Right atrium auricular region (tissue), 2 donors: ENCODE measurements at places on chromosomes 3 and 15. TPM values are rescaled to one million over a fixed set of nuclear protein-coding genes. Genes with fewer than 3 reads are reported as not detected.

DNA sequence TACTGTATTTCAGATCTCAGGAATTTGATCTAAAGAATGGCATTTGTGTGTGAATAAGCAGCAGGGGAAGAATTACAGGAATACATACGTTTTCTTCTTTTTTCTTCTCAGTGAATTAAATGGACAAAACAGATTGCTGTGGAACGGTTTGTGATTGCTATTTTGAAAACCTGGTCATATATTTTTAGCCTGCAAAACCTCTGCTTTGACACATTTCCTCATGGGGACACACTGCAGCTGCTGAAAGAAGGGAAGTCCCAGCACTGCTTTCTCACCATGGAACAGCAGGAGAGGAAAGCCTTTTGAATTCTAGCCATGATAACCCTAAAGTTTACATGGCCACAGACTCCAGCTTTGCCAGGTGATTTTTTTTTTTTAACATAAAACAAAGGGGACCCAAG is 315.0 kb downstream of the OXSM start:
- H3K4me1 ChIP-seq = peaks cover 45% of the 10 kb centered on the region
- no peak overlapping the region for H3K4me3 ChIP-seq
- no peak for DNase-seq
- H3K27me3 ChIP-seq = no peaks in the 10 kb centered on the region

DNA sequence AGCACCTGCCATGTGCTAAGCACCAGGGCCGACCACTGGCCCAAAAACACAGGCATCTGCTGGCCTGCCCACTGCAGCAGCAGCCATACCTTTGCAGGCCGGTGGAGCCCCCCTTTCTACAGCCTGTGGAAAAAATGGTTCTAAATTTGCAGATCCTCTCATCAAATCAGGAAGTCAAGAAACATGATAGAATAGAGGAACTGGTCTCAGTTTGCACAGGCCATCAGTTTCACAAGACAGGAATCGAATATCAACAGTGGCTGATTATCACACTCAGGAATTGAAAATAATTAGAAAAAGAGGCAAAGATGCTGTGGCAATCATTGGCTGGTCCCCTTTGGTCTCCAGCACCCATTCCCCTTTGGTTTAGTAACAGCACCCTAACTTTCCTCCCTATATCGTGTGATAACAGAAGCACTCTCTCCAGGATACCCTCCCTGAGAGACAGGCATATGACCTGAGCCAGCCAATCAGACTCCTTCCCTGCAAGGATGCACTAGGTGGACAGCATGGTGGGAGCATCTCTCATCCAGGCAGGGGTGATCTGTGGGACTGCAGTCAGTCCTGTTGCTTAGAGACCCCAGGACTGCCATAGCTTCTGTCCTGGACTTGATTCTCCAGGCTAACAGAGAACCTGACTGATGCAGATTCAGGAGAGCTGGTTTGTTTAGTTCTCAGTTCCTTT is 3.5 kb upstream of the PAK6 start:
- no peaks in the 10 kb centered on the region for H3K4me1 ChIP-seq
- no peak for DNase-seq
- H3K27me3 ChIP-seq = no peaks in the 10 kb centered on the region
- no peak overlapping the region for H3K27ac ChIP-seq

- no peaks in the 10 kb centered on the region for H3K27me3 ChIP-seq
- no peak for DNase-seq
- peaks cover 9% of the 10 kb centered on the region for H3K36me3 ChIP-seq
- H3K4me3 ChIP-seq = no peak overlapping the region
- H3K4me1 ChIP-seq = no peaks in the 10 kb centered on the region
Measured at GRCh38 chr15:52406601-52407000, 111.0 kb upstream of the MYO5C start.

ECT2 gene
- total RNA-seq = 2.2 TPM

DNA sequence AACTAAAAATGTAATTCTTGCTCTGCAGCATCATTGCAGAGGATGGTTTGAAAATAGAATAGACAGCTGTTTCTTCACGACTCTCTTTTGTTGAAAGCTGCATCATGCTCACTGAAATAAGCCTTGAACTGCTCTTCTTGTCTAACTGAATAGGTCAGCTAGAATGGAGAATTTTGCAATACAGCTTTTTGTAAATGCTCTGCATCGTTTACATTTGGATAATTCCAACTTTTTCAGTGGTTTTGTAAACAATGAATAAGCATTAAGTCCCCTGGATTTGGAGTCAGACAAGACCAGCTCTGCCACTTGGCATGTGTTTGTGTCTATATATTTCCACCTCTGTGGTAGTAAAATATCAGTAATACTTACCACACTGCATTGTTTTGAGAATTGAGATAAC is 95.2 kb downstream of the PLSCR2 start:
- no peak overlapping the region for H3K4me3 ChIP-seq
- H3K36me3 ChIP-seq = no peaks in the 10 kb centered on the region

DNA sequence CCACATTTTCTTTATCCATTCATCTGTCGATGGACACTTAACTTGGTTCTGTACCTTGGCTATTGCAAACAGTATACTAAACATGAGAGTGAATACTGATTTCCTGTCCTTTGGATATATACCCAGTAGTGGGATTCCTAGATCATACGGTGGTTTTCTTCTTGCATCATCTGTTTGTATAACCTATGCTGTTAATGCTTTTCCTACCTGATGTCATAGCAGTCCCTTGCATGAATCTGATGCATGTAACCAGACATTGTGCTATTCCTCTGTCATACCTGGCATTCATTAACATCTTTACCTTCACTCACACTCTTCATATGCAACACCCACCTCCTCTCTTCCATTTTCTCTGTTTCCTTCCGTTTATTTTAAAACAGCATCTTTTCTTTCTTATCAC is 185.2 kb downstream of the KLHL25 start:
- H3K27ac ChIP-seq = no peak overlapping the region
- no peak for DNase-seq
- H3K4me1 ChIP-seq = no peaks in the 10 kb centered on the region
- H3K36me3 ChIP-seq = no peaks in the 10 kb centered on the region

- H3K4me1 ChIP-seq = peaks cover 11% of the 10 kb centered on the region
- no peak for DNase-seq
- H3K27ac ChIP-seq = no peak overlapping the region
- no peaks in the 10 kb centered on the region for H3K27me3 ChIP-seq
- no peaks in the 10 kb centered on the region for H3K36me3 ChIP-seq
Measured at GRCh38 chr15:79680720-79681119, 216.1 kb downstream of the MTHFS start.

SAXO2 gene
- total RNA-seq = not detected

DNA sequence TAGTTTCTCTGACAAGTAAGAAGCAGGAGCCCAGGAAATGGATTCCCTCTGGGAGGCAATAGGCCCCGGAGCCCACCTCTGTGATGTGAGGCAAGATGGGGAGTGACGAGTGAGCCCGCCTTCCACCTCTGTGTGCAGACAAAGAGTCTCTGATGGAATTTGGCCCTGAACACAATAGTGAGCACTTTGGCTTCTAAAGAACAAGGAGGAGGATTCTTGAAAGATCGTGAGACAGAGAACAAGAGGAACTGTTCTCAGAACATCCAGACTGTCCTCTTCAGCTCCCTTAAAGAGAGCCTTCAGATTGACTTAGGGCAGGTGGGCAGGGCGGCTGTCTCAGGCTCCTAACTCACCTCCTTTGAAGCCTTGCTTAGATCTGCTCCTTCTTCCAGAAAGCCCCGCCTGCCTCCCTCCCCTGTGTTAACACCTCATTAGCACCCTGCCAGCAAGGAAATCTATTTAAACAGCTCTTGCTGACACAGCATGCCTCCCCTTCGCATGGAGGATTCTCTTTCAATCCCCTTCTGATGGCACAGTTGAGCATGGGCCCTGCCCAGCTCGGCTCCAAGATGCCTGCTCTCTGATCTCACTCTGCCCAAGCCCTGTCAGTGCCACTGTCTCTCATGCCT is 430.3 kb downstream of the NTRK3 start:
- H3K36me3 ChIP-seq = no peaks in the 10 kb centered on the region
- no peak overlapping the region for H3K27ac ChIP-seq
- H3K4me1 ChIP-seq = no peaks in the 10 kb centered on the region
- no peaks in the 10 kb centered on the region for H3K27me3 ChIP-seq
- DNase-seq = no peak

GRCh38 chr3:183577346-183577745 is 21.8 kb upstream of the KLHL6 start:
- no peaks in the 10 kb centered on the region for H3K27me3 ChIP-seq
- no peak for DNase-seq
- H3K27ac ChIP-seq = no peak overlapping the region
- no peaks in the 10 kb centered on the region for H3K36me3 ChIP-seq
- no peak overlapping the region for H3K4me3 ChIP-seq
